ENCODE measurements at places on chromosomes 6 and 20.

- DNase-seq = no peak
Measured at GRCh38 chr6:113684382-113684901, 172.7 kb upstream of the MARCKS start.

- no peak for DNase-seq
Measured at GRCh38 chr6:33508935-33509926, 54.9 kb downstream of the ZBTB9 start.

GRCh38 chr6:140047321-140047720, 672.9 kb upstream of the CITED2 start:
- DNase-seq = no peak

GRCh38 chr6:95279616-95280015, 297.7 kb upstream of the MANEA start:
- DNase-seq = no peak

GRCh38 chr6:56346958-56347357, 99.6 kb upstream of the COL21A1 start:
- DNase-seq = no peak

DNA sequence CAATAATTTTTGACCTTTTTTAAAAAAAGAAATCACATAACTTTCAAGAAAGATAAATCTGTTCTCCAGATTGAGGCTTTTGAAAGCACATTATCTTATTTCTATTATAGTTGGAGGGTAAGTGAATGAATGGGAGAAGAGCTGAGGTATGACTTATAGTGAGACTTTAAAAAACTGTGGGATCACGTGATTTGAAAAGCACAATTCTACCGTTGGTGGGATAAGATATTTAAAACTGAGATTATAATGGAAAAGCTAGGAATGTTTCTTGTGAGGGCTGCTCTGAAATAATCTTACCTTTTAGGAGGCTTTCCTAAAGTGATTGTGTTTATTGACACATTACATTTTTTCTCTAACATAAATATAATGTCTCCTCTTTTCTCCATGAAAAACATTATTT, 9.5 kb upstream of the OPN5 start:
- DNase-seq = no peak

GRCh38 chr6:151004383-151005024, 139.0 kb downstream of the MTHFD1L start:
- peak; percentile 36 for DNase-seq

GRCh38 chr6:133787859-133788505, 100.9 kb upstream of the TCF21 start:
- DNase-seq = no peak

DNA sequence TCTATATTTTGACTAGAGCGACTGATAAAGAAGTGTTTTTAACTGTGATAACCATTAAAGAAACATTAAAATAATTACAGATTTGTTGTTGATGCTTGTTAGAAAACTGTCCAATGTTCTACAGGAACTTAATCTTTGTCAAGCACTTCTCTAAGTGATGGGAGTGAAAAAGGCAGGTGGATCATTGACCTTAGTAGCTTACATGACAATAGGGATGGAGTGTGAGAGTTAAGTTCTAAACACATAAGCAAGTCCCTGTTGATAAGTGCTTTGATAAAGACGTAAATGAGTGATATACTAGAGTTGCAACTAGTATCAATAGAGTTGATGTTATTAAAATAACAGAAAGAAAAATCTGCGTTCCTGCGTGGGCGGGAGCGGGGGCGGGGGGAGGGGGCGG, 931.5 kb upstream of the EPHA7 start:
- DNase-seq = no peak

All from heart left ventricle (tissue), 16 donors.